Stimulated activated CD4-positive, alpha-beta T cell treated with anti-CD3 and anti-CD28 coated beads, Interleukin-1b, Interleukin-23, amount 100 ng/mL, for 24 hours (primary cell): ENCODE measurements at places on chromosomes 12 and 14.

DNA sequence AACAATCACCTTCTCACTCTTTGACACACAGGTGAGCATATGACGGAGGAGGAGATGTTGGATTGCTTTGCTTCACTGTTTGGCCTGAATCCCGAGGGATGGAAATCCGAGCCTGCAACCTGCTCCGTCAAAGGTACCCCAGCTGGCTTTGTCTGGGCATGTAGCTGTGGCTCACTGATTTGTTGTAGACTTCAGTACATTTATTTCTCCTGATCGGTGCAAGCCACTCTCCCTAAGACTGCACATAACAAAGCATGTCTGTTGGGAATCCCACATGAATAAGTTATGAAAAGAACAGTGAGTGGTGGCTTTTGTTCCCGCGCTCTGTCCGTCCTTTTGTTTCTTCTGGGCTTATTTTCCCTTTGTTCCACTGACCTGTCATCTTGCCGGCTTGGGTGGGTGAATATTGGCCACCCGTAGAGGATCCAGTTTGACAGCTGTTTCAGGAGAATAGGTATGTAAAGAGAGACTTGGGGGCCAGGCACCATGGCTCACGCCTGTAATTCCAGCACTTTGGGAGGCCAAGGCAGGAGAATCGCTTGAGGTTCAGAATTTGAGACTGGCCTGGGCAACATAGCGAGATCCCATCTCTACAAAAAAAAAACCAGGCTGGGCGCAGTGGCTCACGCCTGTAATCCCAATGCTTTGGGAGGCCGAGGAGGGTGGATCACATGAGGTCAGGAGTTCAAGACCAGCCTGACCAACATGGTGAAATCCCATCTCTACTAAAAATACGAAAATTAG is 20.0 kb upstream of the BCL7A start:
- no peak for DNase-seq

GRCh38 chr12:31874961-31875608 is 84.1 kb upstream of the RESF1 start:
- peak; percentile 53 for DNase-seq

- no peak for DNase-seq
Observed at GRCh38 chr12:105983622-105984320, 155.0 kb downstream of the NUAK1 start.

- no peak for DNase-seq
Observed at GRCh38 chr14:90630171-90630806, 185.9 kb downstream of the TTC7B start.

GRCh38 chr14:95502381-95502950 is 14.0 kb downstream of the SYNE3 start:
- DNase-seq = no peak

- DNase-seq = no peak
Observed at GRCh38 chr12:116303066-116303465, 25.6 kb upstream of the MED13L start.

- no peak for DNase-seq
Observed at GRCh38 chr14:32727832-32728231, 210.8 kb upstream of the NPAS3 start.

DNA sequence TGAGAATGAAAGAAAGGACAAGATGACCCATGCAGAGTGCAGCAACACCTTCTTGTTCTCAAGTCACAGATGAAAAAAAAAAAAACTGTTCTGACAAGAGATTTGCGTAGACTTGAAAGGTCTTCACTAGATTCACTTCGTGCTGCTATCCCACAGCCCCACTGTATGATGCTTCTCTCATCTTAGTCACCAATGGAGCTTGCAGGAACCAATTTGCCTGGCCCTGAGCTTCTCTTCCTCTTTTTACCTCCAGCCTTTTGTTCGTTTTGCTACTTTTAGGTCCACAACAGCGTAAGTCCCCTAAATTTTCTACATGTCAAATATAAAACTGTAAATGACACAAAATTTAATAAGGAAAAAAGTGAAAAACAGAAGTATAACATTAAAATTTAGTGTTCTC is 107.9 kb upstream of the NAP1L1 start:
- DNase-seq = no peak

- DNase-seq = no peak
Observed at GRCh38 chr12:106094304-106094703, 44.5 kb downstream of the NUAK1 start.

DNA sequence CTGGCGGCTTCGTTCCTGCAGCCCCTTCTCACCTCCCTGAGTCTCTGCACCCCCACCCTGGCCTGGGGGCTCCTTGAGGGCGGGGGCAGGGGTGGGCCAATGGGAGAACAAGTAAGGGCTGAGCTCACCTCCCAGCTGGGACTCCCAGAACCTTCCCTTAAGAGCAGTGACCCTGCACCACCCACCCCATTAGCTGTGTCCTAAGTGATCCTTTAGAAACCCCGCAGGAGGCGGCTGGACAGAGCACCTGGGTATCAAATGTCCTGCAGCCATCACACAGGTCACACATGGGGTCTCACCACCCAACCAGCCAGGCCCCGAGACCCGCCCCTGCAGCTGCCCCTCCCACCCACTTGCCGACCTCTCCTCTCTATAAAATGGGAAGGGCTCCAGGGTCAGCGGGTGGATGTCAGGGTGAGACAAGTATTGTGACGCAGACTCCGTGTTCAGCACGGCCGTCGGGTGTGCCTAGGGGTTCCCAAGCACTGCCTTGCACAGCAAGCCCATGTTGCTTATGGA is 151.2 kb upstream of the C14orf180 start:
- no peak for DNase-seq
